GM18507 (cell line): ENCODE measurements at places on chromosomes 7 and 10.

DNA sequence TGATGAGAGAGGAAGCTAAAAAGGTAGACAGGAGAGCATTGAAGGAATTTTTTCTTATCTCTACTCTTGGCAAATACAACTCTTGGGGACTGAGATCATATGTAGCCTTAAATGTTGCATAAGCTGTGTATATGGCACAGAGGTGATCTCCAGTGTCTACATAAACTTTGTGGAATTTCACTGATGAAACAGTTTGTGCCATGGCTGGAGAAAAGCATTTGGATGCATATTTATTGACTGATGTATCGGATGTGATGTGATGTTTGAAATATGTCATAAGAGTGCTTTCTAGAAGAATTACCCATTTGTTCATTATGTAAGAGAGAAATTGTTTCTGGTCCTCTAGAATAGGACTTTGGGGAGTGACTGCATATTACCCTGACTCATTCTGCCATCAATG lies 244.9 kb upstream of the LRRTM3 start:
- no peak for DNase-seq

- no peak for DNase-seq
Measured at GRCh38 chr10:27506280-27506679, 2.2 kb downstream of the RAB18 start.

GRCh38 chr10:82361256-82361655 lies 486.3 kb downstream of the NRG3 start:
- no peak for DNase-seq

- no peak for DNase-seq
Measured at GRCh38 chr7:19670806-19671205, 38.0 kb downstream of the POLR1F start.

GRCh38 chr10:2529945-2530344 lies 537.4 kb upstream of the PFKP start:
- no peak for DNase-seq

GRCh38 chr7:44505595-44505994 lies 15.1 kb upstream of the NUDCD3 start:
- no peak for DNase-seq

DNA sequence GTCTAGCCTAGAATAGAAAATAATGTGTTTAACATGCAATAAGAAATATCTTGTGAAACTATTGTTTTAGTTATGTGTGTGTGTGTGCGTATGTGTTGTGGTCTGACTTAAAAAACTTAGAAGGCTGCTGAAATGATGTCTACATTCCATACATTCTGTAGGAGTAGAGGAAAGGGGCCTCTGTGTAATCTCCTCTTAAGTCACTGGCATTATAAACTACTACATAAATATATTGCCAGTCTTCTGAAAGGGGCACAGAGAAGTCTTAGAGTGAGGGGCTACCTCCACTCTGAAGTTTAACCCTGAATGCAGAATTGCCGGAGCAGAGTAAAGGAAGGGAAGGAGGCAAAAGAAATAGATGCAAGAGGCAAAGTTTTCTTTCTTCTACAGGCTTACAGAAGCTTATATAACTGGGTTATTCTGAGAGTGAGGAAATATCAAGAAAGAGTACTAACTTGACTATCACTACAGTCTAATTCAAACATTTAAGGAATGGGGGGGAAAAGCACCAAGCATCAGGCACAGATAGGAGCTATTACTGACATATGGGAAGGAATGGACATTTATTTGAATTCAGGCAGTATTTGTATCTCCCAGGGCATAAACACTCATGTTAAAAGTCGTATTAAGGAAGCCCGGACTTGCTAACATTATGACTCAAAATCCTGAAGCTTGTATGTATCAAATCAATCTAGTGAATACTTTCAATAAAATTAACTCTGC lies 75.7 kb downstream of the DNAJC1 start:
- DNase-seq, result no peak

DNA sequence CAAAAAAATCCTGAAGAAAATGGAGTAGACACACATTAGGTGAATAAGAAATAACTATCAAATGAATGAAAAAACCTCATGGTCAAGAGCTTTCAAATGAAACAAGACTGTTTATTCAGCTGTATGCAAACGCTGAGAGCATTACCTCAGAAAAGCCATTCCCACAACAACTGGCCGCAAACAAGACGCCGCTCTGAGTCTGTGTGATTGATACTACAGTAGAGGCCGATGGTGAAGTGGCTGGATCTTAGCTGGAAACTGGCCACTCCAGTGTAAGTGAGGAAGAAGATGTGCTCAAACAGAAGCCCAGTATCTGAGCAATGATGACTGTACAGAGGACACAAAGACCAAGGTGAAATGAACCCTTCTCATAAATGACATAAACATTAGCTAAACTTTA lies 252.4 kb upstream of the GHITM start:
- DNase-seq, result no peak

- DNase-seq, result no peak
Measured at GRCh38 chr7:30446266-30446665, 32.3 kb downstream of the NOD1 start.

GRCh38 chr10:4354382-4354812 lies 471.6 kb upstream of the AKR1E2 start:
- DNase-seq, result no peak

DNA sequence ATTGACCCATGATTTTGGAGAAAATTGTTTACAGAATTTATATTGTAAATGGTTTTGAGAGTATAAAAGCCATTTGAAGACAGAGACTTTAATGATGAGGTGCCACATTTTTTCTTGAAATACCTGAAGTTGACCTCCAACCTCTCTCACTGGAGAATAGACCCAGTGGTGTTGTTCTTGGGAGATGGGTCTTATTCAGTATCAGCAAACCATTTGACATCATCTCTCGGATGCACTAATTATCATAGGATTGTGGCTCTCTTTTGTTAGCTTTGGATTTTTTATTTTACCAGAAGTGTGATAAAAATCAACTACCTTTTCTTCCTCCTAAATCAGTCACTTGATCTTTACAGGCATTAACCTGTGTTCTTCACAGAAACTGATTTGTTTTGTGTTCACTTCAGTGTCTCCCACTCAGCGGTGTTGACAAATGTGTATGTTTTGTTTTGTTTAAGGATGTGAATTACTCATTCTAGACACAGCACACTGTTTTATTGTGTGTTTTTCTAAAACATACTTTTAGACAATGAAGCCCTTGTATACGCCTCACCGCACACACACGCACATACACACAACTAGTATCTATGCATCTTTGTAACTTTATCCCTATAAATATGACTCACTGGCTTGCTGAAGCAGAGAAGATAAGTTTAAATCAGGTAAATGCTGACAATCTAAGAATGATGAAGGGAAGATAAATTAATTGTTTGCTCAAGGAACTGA lies 455.6 kb downstream of the INHBA start:
- no peak for DNase-seq

DNA sequence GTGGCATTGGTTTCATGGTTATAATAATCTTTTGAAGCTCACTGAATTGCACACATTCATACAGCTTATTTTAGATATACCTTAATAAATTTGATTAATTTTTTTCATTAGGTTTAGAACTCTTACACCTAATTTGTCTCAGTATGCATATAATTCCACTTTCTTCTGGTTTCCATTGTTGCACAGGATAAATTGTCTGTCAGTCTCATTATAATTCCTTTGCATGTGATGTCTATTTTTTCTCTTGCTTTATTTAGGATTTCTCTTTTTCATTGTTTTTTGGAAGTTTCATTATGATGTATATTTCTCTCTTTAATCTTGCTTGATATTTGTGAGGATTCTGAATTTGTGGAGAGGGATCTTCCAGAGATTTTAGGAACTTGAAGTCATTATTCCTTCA lies 84.7 kb downstream of the ARL5B start:
- no peak for DNase-seq
